NCI-H510A treated with DMSO at 0.1 percent for 48 hours (cell line): ENCODE measurements at places on chromosomes 13 and 19.

- no peak for DNase-seq
These were observed 22.3 kb downstream of the TEX29 start for GRCh38 chr13:111342721-111343120.

GRCh38 chr19:40888191-40888590, 6.2 kb upstream of the CYP2A7 start:
- no peak for DNase-seq

DNA sequence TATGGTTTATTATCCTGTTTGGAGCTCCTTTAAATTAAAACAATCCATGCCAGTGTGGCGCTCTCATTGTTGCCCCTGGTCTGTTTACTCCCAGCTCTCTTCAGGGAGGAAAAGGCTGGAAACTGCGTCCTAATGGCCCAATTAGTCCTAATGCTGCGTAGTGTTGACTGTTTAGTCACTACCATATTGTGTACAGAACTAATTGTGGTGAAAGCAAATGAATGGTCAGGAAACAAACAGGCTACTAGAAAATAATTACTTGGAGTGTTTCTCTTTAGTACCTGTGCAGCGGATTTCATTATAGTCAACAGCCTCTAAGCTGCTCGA, 54.5 kb upstream of the MTIF3 start:
- no peak for DNase-seq

- DNase-seq = peak; percentile 57
These were observed 5.0 kb downstream of the XRCC1 start for GRCh38 chr19:43570174-43570791.

- DNase-seq = no peak
These were observed 405.1 kb downstream of the DACH1 start for GRCh38 chr13:71461892-71462291.

DNA sequence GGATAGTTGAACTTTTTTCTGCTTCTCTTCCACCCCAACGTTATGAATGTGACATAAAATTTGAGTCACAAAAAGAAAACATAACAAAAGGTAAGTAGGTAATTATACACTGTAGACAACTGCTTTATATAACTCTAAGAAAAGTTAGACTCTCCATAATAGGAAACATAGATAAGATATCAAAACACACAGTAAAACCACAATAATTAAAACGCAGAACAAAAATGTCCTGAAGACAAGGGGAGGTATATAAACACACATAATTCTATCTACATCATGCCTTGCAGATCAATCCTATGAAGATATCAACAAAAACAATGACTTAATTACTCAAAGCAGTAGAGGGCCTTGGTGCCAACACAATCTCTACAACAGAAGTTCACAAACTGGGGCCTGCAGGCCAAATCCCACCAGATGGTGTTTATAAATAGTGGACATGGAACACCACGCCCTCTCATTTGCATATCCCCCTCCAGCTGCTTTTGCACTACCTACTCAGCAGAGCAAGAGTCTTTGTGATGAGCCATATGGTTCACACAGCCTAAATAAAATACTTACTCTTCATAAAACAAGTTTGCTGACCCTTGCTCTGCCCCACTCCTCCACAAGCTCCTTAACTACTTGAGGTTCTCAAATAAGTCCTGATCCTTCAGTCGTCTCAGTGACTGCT, 254.7 kb downstream of the KLF12 start:
- no peak for DNase-seq

DNA sequence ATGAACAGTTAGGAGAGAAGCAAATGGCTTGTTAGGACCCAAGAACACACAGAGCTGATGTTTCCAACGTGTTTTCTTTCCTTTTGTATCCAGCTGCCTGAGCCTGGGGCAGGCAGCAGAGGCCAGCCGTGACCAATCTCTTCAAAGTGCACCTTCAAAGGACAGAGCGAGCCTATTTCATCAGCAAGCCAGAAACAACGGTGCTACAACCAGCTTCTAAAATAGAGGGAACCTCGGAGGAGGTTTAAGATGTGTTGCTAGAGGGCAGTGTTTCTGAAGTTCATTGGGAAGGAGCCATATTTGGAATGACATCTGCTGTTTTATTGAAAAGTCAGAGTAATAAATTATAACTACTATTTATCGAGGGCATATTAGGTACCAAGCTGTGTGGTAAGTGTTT, 56.2 kb upstream of the RFC3 start:
- peak; percentile 29 for DNase-seq

DNA sequence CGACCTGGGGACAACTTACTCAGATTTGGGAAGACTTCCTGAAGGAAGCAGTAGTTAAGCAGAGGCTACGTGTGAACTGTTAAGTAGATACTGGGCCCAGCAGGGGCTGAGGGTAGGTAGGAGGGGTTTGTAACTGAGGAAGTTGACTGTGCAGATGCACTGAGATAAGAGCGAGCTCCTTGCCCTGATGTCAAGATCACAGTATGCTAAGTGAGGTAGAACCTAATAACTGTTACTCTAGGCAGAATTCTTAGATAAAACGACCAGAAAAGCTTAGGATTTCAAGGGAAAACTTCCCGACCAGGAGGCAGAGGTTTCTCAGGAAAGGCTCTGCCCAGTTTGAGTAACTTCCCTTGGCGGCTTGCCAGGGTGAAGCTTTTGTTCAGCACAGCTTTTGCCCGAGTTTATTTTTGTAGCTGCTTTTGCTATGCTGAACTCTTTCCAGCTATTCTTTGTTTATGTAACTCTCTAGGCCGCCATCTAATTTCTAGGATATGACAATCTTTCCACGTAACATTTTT, 632.1 kb downstream of the DIAPH3 start:
- peak; percentile 12 for DNase-seq

GRCh38 chr19:34193876-34194275, 21.6 kb downstream of the LSM14A start:
- no peak for DNase-seq

DNA sequence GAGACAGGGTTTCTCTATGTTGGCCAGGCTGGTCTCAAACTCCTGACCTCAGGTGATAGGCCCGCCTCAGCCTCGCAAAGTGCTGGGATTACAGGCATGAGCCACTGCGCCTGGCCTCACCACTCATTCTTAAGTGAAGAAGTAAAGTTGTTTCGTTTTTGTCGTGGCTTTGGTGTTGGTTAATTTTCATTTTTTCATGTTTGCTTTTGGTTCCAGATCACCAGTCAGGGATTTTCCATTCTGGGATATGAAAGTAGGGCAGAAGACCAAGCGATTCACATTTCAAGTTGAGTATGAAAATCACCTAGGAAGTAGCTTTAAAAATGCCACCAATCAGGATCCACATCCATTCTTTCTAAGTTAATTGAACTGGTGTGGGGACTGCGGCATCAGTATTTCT, 289.9 kb downstream of the DIAPH3 start:
- DNase-seq = no peak

- no peak for DNase-seq
These were observed 60.5 kb downstream of the MAP4K1 start for GRCh38 chr19:38557205-38557799.

- DNase-seq = no peak
These were observed 18.0 kb downstream of the ZAR1L start for GRCh38 chr13:32297206-32297605.

GRCh38 chr13:76948149-76948548, at the start of gene ACOD1:
TSS of gene ACOD1 (plus strand) at chr13:76948511. CDS start at chr13:76948559, 48 bp downstream.
- DNase-seq = no peak

- no peak for DNase-seq
These were observed 65.2 kb downstream of the SOX1 start for GRCh38 chr13:112132142-112132541.

GRCh38 chr13:78096221-78096620, 177.6 kb upstream of the EDNRB start:
- no peak for DNase-seq

- no peak for DNase-seq
These were observed 12.2 kb upstream of the ZNF888 start for GRCh38 chr19:52935434-52935833.

DNA sequence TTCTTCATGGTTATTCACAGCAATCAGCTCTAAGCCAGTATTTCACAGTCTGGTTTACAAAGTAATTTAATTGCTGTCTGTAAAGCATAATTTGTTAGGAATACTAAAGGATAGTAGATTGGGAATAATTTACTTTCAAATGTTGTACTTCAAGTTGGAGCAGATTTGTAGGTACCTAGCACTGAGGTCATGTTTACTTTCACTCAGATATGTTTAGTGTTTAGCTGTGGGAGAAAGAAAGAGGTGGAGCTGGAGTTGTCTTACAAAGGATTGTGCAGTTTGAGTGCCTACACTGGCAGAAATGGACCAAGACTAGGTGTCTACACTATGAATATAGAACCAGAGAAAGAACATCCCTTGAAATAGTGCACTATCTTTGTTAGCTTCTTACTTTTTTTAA, 464.6 kb downstream of the PCDH9 start:
- DNase-seq = peak; percentile 1

- no peak for DNase-seq
These were observed 52.5 kb upstream of the SHKBP1 start for GRCh38 chr19:40524133-40524549.

- no peak for DNase-seq
These were observed 2.0 kb upstream of the CCDC97 start for GRCh38 chr19:41307954-41308449.

DNA sequence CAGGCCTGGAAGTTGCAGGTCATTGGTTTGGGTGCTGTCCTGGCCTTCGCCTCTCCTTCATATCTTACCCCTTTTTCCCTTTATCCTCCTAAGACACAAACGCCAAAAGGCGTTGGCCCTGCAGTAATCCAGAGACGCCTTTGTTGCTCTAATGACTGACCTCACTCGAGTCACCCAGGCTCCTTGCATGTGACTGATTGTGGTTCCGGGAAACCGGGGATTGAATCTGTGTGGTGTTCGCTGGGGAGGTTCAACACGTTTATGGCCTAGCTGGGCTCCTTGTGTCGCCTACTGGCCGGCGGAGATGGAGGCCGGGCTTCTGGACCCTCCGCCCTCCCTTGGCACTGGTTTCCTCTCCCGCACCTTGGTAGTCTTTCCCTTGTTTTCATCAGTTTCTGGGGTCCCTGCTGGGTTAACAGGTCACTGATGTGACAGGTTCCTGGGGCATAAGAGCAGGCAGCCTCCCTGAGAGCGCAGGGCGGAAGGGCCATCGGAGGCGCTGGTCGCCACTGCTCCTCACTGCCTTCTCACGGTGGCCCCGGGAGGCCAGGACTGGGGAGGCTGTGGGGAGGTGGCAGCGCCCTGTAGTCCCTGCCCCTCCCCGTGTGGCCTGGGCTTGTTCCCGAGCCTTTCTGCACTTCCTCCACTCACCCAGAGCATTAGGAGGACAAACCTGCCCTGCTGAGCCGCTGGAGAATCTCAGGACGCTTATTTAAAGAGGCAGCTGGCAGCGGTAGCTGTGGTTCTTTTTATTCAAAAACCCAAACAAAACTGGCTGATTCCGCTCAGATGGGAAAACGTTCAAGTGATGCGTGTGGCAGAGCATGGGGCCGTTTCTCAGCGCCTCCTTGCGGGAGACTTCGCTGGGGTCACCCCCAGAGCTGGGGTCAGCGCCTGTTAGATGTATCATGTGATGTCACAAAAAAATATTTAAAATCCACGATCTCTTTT, 18.1 kb upstream of the NDUFS7 start:
- DNase-seq = no peak

DNA sequence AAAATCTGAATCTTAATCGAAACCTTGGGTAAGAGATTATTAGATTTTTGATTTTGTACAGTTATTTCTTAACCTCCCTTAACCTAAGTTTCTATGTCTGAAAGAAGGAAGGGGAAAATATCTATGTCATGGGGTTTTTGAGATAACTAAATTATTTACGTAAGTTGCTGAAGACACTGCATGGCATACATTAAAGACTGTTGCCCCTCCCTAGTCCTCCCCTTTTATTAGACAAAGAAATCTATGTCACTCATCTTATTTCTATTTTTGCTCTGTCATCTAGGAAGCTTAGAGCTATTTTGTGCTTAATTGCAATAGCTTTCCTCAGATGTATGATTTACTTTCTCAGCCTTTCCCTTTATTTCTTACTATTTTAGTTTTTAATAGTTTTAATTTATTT, 15.0 kb downstream of the COG6 start:
- no peak for DNase-seq

DNA sequence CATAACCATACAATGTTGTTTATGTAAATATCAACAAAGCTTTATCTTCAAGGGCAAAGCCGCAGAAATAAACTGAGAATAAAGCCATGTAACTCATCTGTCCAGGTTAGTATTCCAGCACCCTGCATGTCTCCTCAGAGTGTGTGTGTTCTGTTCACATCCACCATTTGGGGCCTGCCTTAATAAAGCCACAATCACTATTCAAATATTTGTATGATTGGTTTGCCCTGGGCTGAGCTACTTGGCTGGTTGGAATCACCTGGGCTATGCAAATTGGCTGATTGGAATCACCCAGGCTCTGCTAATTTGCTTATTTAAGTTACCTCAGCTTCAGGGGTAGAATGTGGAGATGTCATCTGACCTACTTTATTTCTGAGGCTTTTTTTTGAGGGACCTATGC, 42.4 kb upstream of the ZNF737 start:
- DNase-seq = no peak

DNA sequence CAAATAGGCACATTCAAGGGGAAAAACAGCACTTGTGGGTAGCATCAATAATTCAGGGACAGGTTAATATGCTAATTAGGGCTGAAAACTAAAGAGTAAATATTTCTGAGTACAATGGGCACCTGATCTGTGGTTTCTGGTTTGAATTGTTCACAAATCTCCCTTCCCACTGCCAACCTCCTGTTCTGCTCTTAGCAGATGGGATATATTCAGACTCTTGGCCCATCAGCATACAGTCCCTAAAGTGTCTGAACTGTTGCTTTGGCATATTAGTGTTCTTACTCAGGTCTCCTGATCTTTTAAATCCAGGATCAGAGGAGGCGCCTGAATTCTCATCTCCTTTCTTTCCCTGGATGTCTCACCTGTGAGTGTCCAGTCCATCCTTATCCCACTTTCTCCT, 8.2 kb upstream of the LRCH1 start:
- no peak for DNase-seq

- DNase-seq = no peak
These were observed 22.8 kb upstream of the ZNF83 start for GRCh38 chr19:52660981-52661380.

GRCh38 chr13:105365021-105365550, 1170.4 kb downstream of the EFNB2 start:
- no peak for DNase-seq

DNA sequence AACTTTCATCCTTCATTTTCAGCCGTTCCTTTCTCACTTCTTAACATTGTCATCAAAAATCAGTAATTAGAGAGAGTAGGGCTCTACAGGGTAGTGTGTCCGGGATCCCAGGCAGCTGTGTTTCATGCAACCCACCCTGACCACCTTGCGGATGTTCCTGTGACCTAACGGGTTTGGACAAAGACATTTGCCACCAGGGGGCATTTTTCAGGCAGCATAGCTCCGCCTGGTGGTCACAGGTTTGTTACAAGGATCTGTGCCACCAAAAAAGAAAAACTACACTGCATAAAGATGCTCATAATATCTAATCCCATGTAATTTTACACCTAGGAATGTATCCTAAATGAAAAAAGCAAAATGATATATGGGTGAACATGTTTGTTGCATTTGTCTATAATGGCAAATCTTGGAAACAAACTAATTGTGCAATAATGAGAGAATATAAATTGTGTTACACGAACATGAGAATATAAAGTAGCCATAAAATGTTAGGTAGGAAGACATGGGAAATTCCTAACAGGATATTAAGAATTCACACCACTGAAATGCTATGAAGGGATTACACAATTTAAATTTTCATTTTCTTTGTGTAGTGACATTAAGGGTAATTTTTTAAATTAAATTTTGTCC, 123.0 kb downstream of the SLC7A1 start:
- DNase-seq = peak; percentile 16
